Muscle of arm (tissue), 14 donors: ENCODE measurements at places on chromosomes 6 and 20. TPM values are rescaled to one million over a fixed set of nuclear protein-coding genes. Genes with fewer than 3 reads are reported as not detected.

Gene ZFP57
- polyA plus RNA-seq: 0.17 TPM

Gene TEAD3
- polyA plus RNA-seq: 46.2 TPM

Gene CST4
- polyA plus RNA-seq: not detected

Gene RBPJL
- not detected for polyA plus RNA-seq

Gene MAS1
- polyA plus RNA-seq: 0.22 TPM

Gene IP6K3
- polyA plus RNA-seq: 34.1 TPM

Gene CEP162
- 7.1 TPM for polyA plus RNA-seq

DNA sequence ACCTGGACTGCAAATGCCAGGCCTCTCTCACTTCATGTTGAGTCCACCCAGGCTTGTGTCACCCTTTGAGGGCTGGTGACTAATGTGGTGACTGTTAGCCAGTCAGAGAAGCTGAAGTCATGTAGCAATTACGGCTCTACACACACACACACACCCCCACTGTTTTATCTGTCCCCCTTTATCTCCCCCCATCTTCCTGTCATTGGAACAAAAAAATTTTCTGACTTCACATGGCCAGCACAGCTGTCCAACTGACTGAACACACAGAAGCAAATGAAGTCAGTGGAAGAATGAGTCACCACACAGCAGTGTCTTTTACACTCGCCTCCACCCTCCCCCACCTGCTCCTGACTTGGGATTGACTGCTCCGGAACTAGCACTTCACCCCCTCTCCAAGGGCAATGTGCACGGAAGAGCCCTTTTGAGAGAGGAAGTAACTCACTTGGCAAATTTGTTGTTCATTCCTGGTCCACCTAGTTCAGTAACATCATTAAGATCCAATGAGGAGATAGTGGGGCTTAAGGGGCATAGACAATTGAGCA lies 198.0 kb downstream of the RNF144B start:
- DNase-seq: peak; percentile 26

GRCh38 chr6:169955731-169956437 lies 204.5 kb downstream of the ERMARD start:
- no peak for DNase-seq

- no peak for DNase-seq
These were observed 14.5 kb downstream of the NUDT3 start for GRCh38 chr6:34377984-34378383.

DNA sequence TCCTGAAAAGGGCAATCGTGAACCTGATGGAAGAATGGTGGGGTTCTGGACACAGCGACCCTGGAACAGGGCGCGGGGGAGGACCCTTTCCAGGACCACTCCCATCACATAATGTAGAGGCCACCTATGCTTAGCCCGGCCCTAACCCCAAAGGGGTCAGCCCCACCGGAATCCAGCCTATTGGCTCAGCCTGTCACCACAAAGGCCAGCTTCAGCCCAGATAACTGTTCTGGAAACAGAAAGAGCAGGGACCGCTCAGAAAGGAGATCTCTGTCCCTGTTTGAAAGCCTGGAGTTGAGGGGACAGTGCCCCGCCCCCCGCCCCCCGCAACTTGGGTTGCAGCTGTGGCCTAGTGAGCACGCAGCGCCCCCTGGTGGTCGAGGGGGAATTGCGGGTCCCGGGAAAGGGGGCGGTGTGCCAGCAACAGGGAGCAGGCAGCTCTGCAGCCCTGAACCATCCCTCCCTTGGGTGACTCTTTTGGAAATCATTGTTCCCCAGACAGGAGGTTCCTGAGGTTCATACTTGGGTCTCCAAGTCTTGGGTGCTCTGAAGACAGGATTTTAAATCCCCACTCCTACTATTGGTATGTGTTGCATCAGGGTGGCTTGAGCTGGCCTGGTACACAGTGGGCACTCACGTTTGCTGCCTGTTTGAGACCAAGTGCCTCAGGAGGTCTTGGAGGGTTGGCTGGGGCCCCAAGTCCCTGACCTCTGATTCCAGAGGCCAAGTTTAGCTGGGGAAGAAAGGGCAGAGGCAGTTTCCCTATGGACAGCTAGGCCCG lies 1.5 kb downstream of the SIGLEC1 start:
- peak; percentile 79 for DNase-seq

DNA sequence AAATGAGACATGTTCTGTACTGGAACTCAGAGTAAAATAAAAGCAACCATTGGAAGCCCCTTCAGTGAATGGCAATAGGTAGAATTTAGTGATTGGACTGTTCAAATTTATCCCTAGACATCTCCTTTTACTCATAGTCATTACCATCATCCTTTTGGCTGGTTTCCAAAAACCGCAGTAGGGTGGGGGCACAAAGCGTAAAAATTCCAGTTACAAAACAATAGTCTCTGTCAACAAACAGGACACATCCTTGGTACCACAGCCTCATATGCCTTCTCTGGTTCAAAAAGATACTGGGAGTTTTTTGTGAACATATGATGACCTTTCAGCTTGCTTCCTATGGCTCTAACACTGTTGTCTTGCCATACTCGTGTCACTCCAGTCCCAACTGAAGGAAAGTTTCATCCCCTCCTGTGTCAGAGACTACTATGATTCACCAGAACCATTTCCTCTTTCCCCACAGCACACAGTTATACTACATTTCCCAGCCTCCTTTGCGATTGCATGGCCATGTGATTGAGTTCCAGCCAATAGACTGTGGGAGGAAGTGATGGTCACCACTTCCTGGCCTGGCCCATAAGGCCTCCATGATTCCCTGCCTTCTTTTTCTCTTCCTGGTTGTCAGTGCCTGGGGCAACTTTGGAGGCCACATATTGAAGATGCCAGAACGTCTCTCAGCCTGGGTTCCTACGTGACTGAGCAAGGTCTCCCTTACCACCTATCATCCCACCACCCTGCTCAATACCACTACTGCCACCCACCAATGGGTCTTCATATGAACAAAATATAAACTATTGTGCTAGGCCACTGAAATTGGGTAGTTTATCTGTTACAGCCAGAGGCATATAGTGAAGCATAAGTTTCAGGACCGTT lies 162.4 kb downstream of the ID4 start:
- DNase-seq: no peak

DNA sequence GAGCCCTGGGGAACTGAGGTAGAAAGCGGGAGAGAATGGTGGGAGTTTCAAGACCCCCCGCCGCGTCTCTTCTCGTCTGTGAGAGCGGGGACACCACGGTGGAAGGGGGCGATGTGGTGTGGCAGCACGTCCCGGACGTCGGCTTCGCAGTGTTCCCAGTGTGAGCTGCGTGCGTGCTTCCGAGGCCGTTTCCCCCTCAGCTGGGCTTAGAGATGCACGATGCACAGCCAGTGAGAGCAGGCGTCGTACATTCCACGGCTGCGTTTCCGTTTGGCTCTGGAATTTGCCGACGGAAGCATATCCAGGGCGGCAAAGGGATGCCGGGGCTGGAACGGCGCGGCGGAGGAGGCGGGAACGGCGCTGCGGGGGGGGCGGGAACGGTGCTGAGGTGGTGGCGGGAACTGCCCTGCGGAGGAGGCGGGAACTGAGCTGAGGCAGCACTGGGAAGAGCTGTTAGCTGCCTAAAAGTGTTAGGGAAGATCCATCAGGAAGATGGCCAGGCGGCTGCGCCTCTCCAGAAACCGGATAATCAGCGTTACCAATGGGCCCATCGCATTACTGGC lies 37.7 kb downstream of the KIF25 start:
- peak; percentile 57 for DNase-seq

- DNase-seq: no peak
These were observed 853.6 kb downstream of the C6orf118 start for GRCh38 chr6:164455835-164456234.

GRCh38 chr20:675453-676314 lies at the start of gene SCRT2:
Gene SCRT2 (minus strand): TSS chr20:675802. CDS start chr20:675601, 201 bp downstream.
- peak; percentile 82 for DNase-seq

DNA sequence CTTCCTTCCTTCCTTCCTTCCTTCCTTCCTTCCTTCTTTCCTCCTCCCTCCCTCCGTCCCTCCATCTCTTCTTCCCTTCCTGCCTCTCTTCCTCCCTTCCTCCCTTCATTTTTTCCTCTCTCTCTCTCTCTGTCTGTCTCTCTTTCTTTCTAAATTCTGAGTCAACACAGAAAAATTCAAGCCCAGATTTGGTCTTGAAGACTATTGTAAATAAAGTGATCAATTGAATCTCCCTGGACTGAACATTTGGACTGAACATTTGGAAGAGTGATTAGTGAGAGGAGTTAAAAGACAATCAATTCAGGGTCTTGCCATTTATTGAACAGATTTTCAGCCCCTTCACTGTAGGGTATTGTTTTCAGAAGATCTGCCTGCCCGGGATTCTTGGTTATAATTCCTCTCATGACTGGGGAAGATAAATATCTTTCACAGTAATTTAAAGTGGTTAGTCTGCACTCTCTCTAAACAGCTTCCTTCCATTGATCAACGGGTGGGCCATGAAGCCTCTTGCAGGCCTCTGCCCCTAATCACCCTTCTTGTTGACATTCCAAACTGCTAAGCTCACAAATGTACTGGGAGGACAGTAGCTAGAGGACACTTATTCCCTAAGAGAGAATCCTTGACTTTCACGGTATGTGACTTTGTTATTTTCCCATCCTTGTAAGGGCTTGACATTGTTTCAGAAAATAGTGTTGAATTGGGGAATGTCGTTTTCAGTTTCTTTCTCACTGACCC lies 101.7 kb upstream of the BMP2 start:
- DNase-seq: no peak

GRCh38 chr6:164570801-164571200 lies 738.6 kb downstream of the C6orf118 start:
- DNase-seq: no peak

DNA sequence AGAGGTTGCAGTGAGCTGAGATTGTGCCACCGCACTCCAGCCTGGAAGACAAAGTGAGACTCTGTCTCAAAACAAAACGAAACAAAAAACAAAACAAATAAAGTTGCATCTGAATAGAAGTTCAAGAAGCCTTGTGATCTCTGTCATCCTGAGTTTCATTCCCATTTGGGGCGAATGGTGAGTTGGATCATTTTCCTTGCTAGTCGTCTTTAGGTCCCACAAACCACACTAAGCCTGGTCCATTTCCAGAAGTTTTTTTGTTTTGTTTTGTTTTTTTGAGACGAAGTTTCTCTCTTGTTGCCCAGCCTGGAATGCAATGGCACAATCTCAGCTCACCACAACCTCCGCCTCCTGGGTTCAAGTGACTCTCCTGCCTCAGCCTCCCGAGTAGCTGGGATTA lies 33.8 kb downstream of the ZNF217 start:
- DNase-seq: no peak
